Heart left ventricle (tissue), 16 donors: ENCODE measurements at places on chromosomes 6 and 20.

GRCh38 chr6:32177183-32177787 lies 920 bp upstream of the RNF5 start:
- no peak for DNase-seq

DNA sequence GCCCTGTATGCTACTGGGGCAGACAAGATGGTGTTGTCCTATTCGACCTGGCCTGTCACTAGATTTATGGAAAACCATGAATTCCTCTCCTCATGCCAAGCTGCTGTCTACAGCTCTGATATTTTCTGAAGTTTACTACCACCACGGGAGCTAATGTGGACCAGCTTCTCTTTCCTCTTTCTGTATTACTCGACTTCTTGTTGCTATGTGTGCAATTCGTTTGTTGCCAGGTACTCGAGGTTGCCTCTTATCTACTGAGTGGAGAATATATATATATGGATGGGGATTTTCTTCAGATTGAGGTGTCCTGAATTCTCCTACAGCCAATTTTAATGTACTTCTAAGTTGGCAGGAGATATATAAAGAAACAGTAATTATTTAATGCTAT lies 34.7 kb downstream of the MAN1A1 start:
- no peak for DNase-seq

GRCh38 chr20:16661756-16662155 lies 68.1 kb upstream of the SNRPB2 start:
- DNase-seq: no peak

DNA sequence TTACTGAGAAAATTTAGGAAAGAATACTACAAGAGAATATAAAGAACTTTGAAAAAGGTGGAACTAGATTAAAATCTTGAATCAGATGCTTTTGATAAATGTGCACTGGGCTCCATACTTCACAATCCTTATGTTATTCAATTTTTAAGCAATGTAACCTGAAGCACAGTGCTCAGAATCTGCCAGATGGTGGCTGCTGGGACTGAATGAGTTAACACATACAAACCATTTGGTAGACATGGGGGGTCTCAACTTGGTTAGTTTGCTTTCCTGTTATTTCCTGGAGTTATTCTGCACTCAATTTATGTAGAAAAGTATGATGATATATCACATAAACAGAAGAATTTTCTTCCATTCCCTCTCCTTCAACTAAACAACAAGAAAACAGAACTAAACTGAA lies 326.5 kb downstream of the RNGTT start:
- no peak for DNase-seq

GRCh38 chr6:138328210-138328609 lies 49.5 kb upstream of the SMIM28 start:
- DNase-seq: no peak

DNA sequence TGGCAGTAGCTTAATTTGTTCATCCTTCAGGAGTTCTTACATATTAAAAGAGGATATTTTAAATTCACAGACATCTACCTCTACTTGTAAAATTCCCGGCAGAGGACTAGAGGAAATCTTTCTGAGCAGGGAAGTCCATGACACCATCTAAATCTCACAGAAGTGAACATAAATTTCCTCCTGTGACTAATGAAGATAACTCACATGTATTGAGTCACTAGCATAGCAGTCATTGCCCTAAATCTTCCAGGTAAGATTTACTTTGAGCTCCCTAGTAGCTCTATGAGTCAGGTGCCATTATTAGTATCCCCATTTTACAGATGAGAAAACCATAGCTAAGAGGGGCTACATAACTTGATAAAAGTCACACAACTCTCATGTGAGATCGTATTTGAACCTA lies 1058.6 kb upstream of the FLRT3 start:
- no peak for DNase-seq

- no peak for DNase-seq
These were observed 46.6 kb downstream of the SLC2A12 start for GRCh38 chr6:134005800-134006199.

- no peak for DNase-seq
These were observed 42.1 kb downstream of the HLA-DPB1 start for GRCh38 chr6:33117811-33118277.

- no peak for DNase-seq
These were observed 64.9 kb downstream of the MAP3K4 start for GRCh38 chr6:161056451-161056850.
